Prostate gland (tissue), 2 donors: ENCODE measurements at places on chromosomes 5 and 9.

- no peak for DNase-seq
Observed at GRCh38 chr9:5515261-5515650, 4.9 kb downstream of the PDCD1LG2 start.

DNA sequence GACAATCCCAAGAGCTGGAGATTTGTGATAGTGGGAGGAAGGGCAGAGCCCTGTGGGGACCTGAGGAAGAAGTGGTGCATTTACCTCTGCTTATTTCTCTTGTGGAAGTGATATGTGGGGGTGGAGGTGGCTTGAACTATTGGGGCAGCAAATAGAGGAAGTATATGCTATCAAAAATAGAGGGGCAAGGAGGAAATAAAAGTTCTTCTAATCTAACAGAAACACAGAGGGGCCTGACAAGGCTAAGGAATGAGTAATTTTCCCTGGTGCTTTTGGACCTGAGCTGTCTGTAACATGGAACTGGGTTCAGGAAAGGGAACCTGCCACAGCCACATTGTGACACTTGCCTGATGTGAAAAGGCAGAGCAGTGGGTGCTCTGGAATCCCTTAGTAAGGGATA is 378.6 kb upstream of the KLF4 start:
- DNase-seq: no peak

- DNase-seq: no peak
Observed at GRCh38 chr5:134129411-134130238, 15.1 kb downstream of the TCF7 start.

GRCh38 chr5:120516805-120517204 is 52.7 kb downstream of the PRR16 start:
- DNase-seq: no peak

DNA sequence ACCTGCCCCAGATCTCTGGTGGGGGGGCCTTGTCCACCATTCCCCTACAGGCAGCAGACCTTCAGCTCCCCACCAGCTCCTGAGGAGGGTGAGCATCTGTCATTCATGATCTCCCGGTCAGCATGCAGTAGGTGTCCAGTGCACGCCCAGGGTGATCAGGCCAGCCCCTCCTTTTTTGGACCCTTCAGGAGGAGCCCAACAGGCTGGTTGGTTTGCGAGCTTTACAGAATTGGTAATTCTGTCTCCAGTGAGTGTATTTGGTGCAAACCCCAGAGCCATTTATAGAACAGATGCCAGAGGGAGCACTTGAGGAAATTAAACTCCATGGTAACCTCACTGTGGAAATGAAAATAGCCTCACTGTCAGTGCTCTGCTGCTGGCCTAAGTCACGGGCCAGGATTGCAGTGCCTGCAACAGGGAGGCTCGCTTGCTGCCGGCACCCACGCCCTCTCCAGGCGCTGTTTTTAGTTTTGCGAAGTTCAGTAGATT is 23.4 kb downstream of the WNK2 start:
- no peak for DNase-seq

GRCh38 chr9:112771359-112772214 is 21.0 kb downstream of the SNX30 start:
- DNase-seq: no peak

GRCh38 chr5:147629196-147629595 is 119.3 kb upstream of the DPYSL3 start:
- no peak for DNase-seq

- no peak for DNase-seq
Observed at GRCh38 chr9:3343671-3344070, 182.1 kb downstream of the RFX3 start.

DNA sequence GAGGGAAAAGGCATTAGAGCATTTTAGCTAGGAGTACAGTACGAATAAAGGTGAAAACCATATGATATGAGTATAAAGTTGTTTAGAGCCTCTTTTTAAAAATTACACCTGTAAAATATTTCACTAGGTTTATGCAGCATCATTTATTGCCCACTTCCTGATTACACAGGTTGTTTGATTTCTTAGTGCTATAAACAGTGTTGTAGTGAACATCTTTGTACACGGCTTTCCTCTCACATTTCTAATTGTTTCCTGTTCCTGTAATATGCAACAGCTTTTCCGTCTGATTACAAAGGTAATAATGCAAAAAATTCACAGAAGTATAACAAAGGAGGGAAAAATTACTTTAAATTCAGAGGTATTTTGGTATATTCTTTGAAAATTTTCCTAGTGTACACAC is 13.0 kb downstream of the STOM start:
- DNase-seq: no peak

DNA sequence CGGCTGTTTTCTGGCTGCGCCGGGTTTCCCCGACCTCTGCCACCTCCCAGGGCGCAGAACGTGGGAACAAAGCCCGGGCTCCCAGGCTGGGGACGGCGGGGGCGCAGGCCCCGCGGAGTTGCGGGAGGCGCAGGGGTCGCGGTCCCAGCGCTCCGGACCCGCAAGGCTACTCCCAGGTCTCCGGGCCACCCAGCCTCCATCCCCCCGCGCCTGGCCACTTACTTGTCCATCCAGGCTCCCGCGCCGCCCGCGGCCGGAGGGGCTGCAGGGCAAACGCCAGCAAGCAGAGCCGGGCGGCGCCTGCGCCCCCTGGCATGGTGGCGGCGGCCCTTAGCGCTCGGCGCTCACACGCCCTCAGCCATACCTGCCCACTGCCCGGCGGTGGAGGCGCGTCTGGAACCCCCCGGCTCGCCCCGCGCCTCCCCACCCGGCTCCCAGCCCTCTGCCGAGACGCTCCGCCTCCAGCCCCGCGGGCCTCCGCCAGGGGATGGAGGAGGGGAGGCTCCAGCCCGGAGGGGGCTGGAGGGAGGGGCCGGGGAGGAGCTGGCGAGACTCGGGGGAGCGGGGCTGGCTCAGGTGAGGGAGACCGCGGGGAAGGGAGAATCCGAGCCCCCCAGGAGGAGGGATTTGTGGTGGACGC is at the start of gene ADAM19:
Gene ADAM19, minus strand, starts transcription at position 395 of the 640 bp plus-strand sequence. Its CDS starts 79 bp downstream, at position 316.
- no peak for DNase-seq

DNA sequence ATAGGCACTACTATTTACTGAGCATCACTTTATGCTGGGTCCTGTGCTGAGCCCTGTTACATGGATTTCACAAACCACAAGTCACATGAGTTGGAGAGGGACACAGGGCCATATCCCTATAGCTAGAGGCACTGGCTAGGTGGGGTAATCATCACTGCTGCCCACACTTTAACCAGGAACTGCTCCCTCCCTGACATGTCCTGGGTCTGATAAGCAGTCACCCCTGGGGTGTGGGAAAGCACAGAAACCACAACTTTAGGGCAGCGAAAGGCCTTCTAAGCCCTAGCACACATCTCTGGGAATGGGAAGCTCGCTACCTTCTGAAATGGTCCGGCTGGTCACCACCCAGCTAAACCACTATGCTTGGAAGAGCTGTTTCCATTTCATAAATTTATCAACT is 15.0 kb downstream of the TBC1D2 start:
- DNase-seq: no peak

DNA sequence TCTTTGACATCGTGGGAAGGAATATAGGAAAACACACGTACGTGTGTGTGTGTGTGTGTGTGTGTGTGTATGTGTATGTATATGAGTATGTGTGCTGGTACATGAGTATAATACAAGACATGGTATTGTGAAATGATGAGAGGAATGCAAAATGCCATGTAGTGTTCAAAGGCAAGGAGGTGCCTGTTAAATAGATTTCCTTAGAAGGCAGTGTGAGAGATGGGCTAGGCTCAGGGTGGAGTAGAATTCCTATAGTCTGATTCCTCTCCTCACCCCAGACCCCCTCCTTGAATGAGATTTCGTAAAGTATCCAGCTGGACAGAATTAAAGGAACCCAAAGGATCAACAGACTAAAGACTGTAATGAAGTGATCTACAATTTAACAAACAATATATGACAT is 11.1 kb downstream of the GPR21 start:
- DNase-seq: no peak

- DNase-seq: no peak
Observed at GRCh38 chr5:119389288-119390030, 33.6 kb downstream of the TNFAIP8 start.

DNA sequence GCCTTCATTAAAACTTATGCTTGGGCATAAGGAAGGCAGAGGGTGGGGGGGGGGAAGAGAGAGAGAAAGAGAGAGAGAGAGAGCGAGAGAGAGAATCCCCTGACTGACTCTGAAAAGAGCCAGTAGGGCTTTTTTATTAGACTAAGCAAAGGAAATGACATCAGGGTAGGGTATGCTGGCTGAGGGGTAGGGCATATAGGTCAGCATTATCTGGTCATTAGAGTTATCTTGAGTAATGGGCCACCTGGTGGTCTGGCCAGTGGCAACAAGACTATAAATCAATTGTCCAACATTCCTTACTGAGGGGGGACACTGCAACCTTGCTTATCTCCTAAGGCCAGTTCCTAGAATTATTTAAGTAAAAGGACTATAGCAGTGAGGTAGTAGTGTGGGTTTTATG is 67.2 kb downstream of the TSSK1B start:
- DNase-seq: no peak

- DNase-seq: no peak
Observed at GRCh38 chr5:38341641-38342040, 83.3 kb downstream of the EGFLAM start.

DNA sequence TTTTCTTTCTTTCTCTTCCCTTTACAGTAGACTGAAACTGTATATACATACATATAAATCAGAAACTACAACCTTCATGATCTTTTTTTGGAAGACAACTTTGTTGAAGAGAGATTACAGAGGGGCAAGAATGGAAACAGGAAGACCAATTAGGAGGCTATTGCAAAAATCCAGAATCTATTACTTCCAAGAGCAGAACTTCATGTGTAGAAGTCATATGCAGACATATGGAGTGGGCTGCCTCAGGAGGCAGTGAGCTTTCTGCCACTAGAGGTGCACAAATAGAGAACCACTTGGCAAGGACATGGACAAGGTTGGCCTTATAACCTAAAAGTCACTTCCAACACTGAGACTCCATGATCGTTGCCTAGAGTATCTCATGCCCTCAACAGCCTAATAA is 157.8 kb upstream of the NR4A3 start:
- no peak for DNase-seq

GRCh38 chr5:125461641-125462072 is 715.2 kb upstream of the ZNF608 start:
- no peak for DNase-seq

DNA sequence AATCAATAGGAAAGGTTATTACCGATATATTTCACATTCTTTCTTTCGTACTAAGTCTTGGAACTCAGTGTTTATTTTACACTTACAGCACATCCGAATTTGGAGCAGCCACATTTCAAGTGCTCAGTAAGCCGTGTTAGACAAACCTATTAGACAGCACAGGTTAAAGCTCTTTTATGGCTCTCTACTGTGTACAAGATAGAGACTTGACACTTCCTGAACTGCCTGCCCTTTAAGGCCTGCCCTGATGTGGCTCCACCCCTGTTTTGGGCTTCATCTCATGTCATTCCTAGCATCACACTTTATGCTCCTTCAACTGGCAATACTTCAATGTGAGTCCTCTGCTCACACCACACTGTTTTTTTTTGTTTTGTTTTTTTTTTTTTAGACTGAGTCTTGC is 23.5 kb upstream of the SUSD1 start:
- DNase-seq: no peak

DNA sequence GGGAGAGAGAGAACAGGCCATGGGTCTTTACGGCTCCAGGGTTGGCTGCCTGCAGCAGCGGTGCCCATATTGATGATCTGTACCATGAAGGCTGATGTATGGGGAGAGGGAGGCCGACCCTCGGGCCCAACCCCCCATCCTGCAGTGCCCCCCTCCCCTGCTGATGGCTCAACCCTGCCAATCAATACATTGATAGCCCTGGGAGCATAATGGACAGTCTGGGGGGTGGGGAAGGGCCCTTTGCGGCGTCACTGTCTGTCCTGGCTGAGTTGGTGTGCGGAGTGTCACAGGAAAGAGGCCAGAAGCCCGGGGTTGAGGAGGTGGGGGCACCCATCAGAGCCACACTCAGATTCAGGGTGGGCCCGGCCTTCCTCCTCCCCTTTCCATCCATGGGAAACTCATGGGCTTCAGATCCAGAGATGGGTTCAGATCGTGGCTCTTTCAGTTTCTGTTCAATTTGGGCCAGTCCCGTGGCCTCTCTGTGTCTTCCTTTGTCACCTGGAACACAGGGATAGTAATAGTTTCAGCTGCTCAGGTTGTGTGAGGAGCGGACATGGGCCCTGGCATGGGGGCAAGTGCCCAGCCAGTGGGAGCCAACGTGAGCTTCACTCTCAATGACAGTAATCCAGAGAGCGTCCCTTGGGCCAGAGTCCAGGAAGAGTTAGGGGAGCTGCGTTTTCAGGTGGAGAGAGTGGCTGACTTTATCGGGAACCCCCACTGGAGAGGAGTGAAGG is 9.5 kb downstream of the FGF18 start:
- no peak for DNase-seq

DNA sequence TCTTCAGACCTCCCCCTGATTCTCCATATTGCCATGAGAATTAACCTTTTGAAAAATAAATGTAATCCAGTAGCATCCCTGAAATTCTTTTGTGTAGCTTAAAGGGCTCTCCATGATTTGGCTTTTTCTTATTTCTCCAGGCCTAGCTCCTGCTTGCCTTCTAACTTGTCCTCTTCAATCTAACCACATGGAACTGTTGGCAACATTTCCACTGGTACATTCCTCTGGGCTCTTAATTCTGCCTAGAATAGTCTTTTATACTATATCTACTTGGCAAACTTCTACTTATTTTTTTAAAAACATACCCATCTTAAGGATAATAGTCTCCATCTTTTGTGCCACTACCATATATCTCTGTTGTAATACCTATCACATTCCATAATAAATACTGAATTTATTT is 54.1 kb downstream of the GNG10 start:
- DNase-seq: no peak

- DNase-seq: no peak
Observed at GRCh38 chr9:83792746-83793145, 24.8 kb downstream of the GKAP1 start.

DNA sequence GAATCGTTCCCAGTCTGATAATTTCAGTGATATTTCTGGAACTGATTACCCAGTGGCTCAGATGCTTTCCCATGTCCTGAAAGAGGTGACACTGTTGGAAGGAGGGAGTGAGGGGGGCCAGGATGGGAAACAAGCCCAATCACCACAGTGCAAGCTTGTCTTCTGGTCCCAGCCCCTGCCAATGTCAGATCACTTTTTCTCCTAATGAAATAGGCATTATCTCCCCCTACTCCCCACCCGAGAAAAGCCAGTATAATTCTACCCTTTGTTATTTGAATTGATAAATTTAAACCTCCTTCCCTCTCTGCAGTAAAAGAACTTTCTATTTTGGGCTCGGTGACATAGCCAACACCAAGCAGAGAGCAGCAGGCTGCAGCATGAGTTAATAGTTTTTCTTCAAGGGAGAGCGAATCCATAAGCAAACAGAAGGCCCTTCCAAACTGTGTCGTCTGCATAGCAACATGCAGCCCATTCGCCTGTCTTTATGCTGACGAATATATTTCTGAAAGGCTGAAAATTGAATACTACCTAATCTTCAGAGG is 14.6 kb upstream of the PPP2CA start:
- peak; percentile 40 for DNase-seq

- DNase-seq: no peak
Observed at GRCh38 chr9:133960568-133961129, 31.5 kb downstream of the VAV2 start.

DNA sequence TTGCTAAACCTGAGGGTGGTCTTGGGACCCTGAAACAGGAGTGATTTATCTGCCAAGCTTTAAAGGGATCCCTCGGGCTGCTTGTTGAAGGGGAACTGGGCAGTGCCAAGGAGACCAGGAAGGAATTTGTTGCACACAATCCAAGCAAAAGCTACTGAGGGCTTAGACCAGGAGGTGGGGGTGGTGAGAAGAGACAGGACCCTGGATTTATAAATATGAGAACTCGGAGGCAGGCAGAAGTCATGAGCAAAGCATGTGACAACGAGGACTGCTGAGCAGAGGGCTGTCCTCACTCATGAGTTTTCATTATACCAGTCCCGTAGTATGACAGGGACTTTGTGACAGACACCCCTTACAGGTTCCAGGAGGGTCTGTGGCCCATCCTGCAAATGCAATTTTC is 237.3 kb downstream of the DRD1 start:
- no peak for DNase-seq
